Activated CD4-positive, alpha-beta T cell treated with anti-CD3 and anti-CD28 coated beads, Interleukin-2, Interleukin-4, amounts not matched to agents 100 ng/mL and 50 ng/mL, durations not matched to agents 16 hours and 8 hours (primary cell): ENCODE measurements at places on chromosomes 3 and 15.
A peak's percentile ranks its signal among the peaks of the same experiment; 100 is the strongest.

DNA sequence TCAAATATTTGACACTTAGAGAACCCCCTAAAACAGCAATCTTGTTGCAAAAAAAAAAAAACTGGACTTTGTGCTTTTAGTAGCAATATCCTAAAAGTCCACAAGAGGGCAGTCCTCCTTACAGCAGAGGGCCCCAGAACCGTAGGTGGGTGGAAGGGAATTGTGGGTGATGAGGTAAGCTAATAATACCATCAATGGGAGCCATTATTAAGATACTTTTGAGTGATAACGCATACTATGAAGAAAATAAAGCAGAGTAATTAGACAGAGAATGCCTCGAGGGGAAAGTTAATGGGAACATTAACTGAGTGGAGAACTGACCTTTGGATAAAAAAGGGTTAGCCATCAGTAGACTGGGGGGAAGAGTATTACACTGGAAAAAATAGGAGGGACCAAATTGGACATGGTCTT lies 229.9 kb downstream of the THRB start:
- peak; percentile 19 for DNase-seq

GRCh38 chr3:120473389-120473788 lies 22.6 kb upstream of the FSTL1 start:
- no peak for DNase-seq

DNA sequence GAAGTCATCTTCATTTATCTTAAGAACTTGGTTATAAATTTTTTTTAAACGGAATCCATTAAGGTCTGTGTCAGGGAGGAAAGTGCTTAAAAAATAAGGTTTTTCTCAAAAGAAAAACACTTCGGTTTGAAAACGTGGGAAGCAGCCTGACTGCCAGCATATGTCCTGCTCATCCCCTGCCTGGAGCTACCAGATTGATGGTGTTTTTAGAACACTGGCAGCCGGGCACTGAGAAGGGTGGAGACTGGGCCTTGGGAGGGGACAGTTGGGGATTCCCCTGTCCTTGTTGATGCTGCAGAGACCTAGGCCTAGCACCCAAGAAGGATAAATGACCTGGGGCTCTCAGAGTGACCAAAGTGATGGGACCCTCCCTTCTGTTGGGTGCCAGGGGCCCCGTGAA lies 296.9 kb downstream of the EPHB1 start:
- no peak for DNase-seq

GRCh38 chr15:84079885-84080777 lies 155.4 kb upstream of the GOLGA6L4 start:
- peak; percentile 59 for DNase-seq

DNA sequence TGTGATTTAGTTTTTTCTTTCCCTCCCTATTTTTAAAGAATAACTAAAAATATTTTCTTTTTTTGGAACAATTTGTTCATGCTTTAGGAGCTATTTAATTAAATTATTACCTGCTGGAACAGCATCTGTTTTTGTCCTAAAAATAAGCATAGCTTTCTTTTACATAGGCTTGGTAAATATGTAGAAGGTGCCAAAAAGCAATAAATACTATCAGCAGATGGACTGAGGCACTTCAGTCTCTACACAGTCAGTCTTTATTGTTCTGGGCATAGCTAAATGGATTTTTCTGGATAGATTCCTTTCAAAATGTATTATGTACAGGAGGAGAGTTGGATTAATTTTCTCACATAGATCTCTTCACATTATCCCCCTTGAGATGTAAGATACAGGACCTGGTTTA lies 223.5 kb downstream of the NAALADL2 start:
- DNase-seq, result no peak

DNA sequence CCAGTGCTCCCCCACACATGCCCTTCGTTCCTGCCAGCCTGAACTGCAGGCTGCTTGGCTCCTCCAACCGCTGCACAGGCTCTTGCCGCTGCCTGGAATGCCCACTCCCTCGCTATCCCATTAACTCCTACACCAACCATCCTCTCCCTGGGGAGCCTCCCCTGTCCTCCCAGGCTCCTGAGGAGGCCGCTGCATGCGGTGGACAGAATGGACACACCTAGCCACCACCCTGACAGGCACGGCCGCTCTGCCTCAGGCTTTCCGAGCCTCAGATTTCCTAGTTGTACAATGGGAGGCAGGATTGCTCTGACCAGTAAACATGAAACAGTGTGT lies 2.3 kb downstream of the PLXNB1 start:
- DNase-seq, result no peak

GRCh38 chr15:65424683-65425082 lies 1.9 kb upstream of the IGDCC4 start:
- no peak for DNase-seq

- DNase-seq, result no peak
Observed at GRCh38 chr3:9036404-9037131, 73.3 kb upstream of the RAD18 start.

DNA sequence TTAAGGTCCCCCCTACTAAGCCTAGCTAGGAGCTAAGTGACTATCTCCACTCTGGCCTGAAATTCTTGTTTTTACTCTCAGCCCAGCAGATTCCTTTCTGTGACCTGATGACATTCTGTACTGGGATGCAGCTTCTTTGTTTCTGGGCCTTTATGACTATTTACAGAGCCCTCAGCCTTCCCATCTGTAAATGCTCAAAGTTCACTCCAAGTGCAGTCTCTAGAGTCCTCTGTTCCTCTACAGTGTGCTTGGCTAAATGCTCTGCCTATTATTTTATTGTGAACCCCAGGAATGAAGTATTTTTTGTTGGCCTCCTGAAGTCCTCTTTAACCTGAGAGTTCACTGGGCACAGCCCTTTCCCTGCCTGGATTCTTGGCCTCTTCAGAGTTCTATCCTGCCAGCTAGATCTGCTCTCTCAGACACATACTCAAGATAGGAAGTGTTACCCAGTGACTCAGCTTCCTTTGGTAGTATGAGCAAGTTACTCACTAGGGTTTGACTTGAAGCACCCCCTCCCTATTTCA lies 278.1 kb upstream of the P2RY1 start:
- peak; percentile 25 for DNase-seq

DNA sequence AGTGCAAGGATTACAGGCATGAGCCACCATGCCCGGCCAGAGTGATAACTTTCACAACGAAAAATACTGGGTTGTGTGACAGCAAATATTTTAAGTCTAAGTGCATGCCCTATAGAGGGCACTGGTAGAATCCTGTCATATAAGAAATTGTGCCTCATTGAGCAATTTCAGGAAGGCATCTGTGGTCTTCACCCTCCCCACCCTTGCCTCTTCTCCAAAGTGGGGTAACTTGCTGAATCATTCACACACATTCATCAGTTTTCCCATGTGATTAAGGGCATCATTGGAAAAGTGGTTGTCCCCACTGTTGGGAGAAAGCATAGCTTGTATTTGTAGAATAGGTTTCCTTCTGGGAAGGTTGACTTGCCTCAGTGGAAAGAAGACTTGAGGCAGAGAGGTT lies 9.2 kb downstream of the MITF start:
- no peak for DNase-seq

DNA sequence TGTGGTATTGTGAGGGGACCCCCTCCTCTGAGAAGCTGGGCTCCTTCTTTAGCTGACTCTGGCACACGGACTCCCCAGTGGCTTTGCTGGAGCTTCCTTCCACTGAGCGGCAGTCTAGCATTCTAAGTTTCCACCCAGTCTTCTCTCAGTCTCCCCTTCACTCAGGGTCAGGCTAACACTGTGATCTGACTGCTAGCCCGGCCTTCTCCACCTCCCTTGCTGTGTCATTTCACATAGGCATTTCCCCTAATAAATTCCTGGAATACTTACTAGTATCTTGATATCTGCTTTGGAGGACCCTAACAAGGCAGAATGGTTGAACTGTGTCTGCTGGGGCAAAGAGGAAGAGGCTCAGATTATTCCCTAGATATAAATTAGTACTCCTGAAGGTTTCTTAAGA lies 106.2 kb upstream of the THBS1 start:
- no peak for DNase-seq

- no peak for DNase-seq
Observed at GRCh38 chr15:101264011-101264410, 12.2 kb upstream of the CHSY1 start.

DNA sequence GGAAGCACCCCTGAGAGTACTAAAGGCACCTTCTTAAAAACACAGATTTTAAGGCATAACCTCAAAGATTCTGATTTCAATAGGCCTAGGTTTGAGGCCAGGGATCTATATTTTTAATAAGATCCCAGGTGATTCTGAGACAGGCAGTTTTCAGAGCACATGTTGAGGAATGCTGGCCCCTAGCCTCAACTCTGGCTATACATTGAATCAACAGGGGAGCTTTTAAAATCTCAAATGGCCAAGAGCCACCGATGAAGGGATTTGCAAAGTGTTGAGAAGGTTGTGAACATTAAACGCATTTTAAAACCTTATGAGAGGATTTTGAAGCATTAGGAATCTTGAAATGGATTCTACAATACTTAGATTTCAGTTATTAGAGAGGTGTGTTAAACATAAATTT lies 268.8 kb upstream of the ARHGEF26 start:
- DNase-seq, result no peak

- DNase-seq, result no peak
Observed at GRCh38 chr3:86225461-86225860, 765.5 kb downstream of the VGLL3 start.

GRCh38 chr3:71305231-71306206 lies 278.0 kb downstream of the FOXP1 start:
- no peak for DNase-seq

DNA sequence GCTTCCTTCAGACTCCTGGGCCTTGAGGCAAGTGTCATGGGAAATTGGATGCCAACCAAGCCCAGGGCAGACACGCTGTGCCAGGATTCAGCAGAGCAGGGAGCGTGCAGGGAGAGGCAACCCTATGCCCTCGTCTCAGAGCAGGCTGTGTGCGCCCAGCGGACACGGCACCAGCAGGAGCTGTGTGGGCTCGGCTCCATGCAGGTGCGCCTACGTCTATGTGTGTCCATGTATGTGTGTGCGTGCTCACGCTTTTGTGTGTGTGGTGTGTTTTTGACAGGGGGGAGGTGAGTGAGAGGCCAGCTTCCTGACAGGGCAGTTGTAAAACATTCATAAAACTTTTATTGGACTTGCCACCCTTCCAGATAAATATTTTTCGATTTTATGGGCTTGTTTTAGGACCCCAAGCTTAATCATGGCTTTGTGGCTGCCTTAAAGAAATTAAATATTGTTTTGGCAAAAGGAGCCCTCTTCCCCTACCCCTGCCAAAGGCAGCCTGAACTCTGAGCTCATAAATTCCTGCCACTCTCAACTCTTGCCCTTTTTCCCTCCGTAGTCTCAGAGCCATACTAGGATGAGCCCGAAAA lies 84.4 kb downstream of the DNAJB8 start:
- DNase-seq, result no peak

DNA sequence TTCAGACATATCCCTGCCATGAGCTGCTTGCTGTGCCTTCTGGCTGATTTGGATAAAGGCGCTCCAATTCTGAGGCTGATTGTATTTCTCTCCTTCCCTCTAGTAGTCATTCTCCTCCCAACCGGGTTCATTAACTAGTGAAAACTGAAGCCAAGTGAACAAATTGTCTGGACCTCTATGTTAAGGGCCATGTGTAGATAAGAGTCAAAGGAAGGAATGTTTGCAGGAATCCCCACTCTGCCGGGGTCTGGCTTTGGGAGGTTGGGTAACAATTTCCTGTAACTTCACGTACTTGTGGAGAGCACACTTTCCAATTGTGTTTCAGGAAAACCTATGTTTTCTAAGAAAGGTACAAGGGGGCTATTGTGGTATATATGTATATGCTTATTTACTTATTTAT lies 38.2 kb upstream of the SUCLG2 start:
- DNase-seq, result no peak

DNA sequence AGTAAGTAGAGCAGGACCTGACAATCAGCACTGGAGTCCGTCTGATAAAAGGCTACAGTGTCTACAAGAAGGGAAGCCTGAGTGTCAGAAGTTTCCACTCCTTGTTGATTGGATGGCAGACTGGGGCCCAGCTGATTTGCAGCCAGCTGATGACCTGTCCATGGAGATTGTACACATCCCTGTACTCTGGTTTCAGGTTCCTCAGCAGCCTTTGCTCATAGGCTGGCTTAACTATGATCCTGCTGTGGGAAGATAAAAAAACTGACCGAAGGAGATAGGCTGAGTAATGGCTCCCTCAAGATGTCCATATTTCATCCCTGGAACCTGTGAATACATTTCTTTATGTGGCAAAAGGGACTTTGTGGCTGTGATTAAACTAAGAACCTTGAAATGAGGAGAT lies 11.7 kb upstream of the LACTB start:
- no peak for DNase-seq

GRCh38 chr3:24004171-24004938 lies 59.3 kb downstream of the NR1D2 start:
- DNase-seq, result peak; percentile 67

- no peak for DNase-seq
Observed at GRCh38 chr3:167936019-167936418, 159.7 kb downstream of the GOLIM4 start.

DNA sequence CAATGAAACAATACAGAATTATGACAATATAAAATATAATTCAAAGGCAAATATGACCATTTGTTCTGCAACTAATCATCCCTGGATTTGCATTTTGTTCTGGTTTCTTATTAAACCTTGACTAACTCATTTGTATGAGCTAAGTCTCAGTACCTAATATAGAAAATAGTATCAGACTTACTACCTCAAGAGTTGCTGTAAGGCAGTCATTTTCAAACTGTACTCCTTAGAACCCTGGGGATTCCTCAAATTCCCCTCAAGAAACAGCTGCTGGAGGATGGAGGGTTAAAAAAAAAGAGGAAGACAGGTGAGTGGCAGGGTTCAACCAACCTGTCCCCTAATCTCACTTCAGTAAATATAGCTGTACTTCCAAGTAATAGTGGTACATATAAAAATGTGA lies 11.1 kb downstream of the ZBTB11 start:
- no peak for DNase-seq

DNA sequence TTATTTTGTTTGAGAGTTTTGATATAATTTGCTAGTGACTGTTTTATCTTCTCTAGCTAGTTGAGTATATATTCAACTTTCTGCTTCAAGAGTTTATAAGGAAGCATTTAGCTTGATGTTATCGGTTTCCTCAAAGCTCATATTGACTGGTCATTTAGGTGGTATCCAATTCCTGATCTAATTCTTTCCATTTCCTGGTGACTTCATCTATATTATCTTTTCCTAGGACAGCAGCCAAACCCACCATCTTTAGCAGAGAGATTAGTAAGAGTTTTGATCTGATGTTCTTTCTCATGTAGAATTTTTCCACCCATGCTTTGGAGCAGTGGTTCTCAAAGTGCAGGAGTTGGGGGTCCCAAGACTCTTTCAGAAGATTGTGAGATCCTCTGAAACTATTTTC lies 148.6 kb upstream of the STT3B start:
- DNase-seq, result no peak

GRCh38 chr3:121627622-121628021 lies 33.1 kb downstream of the HCLS1 start:
- DNase-seq, result no peak

- DNase-seq, result no peak
Observed at GRCh38 chr3:163391407-163392181, 1686.7 kb downstream of the SI start.

- no peak for DNase-seq
Observed at GRCh38 chr3:29796808-29797207, 515.9 kb downstream of the RBMS3 start.

- no peak for DNase-seq
Observed at GRCh38 chr3:119408243-119408950, 55.0 kb downstream of the TMEM39A start.

- no peak for DNase-seq
Observed at GRCh38 chr15:65956307-65956706, 87.0 kb downstream of the RAB11A start.

- DNase-seq, result no peak
Observed at GRCh38 chr3:20490996-20491395, 305.0 kb upstream of the SGO1 start.
